Peyer's patch (tissue), 4 donors: ENCODE measurements at places on chromosomes 5 and 9. TPM values are rescaled to one million over a fixed set of nuclear protein-coding genes. Genes with fewer than 3 reads are reported as not detected.

DNA sequence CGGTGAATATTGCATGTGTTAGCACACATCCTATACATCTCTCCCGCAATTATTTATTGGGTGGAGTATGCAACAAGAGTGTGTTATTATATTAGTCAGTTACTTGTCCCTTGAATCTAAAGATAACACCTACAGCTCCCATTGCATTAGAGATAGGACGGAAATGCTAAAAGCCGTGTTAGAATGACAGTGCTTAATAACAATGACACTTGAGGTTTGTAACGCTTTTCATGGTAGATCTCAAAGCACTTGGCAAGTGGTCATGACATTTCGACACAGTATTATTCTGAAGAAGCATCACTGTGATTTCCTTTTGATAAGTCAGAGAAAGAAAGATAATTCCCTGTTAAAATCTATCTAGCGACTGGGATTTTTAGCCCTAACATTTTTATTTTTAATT lies 33.4 kb upstream of the TRIO start:
- no peaks in the 10 kb centered on the region for H3K27me3 ChIP-seq
- H3K27ac ChIP-seq: no peak overlapping the region
- H3K36me3 ChIP-seq: no peaks in the 10 kb centered on the region
- H3K4me3 ChIP-seq: no peak overlapping the region
- no peak for DNase-seq

- peaks cover 10% of the 10 kb centered on the region for H3K4me1 ChIP-seq
- H3K27me3 ChIP-seq: peaks cover 24% of the 10 kb centered on the region
- no peak overlapping the region for H3K27ac ChIP-seq
- no peak for DNase-seq
- peak overlapping the region; percentile 38 for H3K4me3 ChIP-seq
These were observed 2.8 kb upstream of the CDC20B start for GRCh38 chr5:55175781-55176175.

- H3K27ac ChIP-seq: no peak overlapping the region
- H3K27me3 ChIP-seq: no peaks in the 10 kb centered on the region
- H3K36me3 ChIP-seq: no peaks in the 10 kb centered on the region
- no peak overlapping the region for H3K4me3 ChIP-seq
These were observed 1243.0 kb upstream of the CDH9 start for GRCh38 chr5:28281351-28281750.

GRCh38 chr5:66963559-66963971 lies 233.0 kb downstream of the CD180 start:
- no peaks in the 10 kb centered on the region for H3K27me3 ChIP-seq
- H3K27ac ChIP-seq: no peak overlapping the region
- no peaks in the 10 kb centered on the region for H3K36me3 ChIP-seq
- H3K4me1 ChIP-seq: no peaks in the 10 kb centered on the region
- H3K4me3 ChIP-seq: no peak overlapping the region

DNA sequence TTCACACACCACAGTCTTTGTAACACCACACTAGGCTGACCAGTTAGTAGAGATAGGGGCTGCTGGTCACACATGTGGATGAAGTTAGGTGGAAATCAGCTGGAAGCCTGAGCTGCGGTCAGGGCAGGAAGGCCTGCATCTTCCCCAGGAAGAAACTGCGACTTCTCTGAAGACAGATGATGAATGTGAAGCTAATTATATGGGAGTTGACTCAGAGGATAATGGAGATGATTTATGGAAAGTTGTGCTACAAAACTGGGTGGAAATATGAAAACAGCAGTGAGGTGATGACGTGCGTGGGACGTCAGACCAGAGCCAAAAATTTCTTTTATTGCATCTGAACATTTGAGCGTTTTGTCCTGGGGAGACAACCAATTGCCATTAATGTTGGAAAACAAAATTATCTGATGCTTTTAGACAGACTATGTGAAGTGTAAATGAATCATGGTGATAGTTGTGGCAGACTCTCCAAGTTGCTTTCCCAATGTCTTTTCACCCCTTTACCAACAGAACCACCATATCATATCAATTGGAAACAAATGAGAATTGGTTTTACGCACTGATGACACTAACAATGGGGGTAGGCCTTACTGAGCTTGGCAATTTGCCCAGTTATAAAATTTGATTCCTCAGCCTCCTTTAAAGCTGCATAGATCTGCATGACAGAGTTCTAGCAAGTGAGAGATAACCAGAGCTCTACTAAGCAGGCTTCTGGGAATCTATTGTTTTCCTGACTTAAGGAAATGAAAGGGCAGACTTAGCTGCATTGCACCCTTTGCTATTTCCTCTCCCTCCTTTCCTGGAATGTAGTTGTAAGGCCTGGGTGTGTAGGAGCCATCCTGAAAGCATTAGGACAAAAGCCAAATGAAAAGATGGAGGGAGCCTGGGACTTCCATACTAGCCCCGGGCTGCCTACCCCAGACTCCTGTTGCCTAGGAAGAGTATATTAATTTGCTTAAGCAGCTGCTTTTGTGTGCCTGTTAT lies 84.0 kb downstream of the RAB3C start:
- H3K4me1 ChIP-seq: no peaks in the 10 kb centered on the region
- no peak for DNase-seq
- H3K36me3 ChIP-seq: no peaks in the 10 kb centered on the region
- no peak overlapping the region for H3K4me3 ChIP-seq
- H3K27me3 ChIP-seq: peaks cover 5% of the 10 kb centered on the region
- no peak overlapping the region for H3K27ac ChIP-seq

- H3K4me1 ChIP-seq: no peaks in the 10 kb centered on the region
- H3K36me3 ChIP-seq: no peaks in the 10 kb centered on the region
- no peak overlapping the region for H3K27ac ChIP-seq
- DNase-seq: no peak
- H3K4me3 ChIP-seq: no peak overlapping the region
These were observed 555 bp downstream of the CFAP95 start for GRCh38 chr9:69820955-69821788.

GRCh38 chr9:76610011-76610352 lies 151.0 kb downstream of the GCNT1 start:
- no peak overlapping the region for H3K4me3 ChIP-seq
- peaks cover 20% of the 10 kb centered on the region for H3K4me1 ChIP-seq
- H3K36me3 ChIP-seq: peaks cover 4% of the 10 kb centered on the region

DNA sequence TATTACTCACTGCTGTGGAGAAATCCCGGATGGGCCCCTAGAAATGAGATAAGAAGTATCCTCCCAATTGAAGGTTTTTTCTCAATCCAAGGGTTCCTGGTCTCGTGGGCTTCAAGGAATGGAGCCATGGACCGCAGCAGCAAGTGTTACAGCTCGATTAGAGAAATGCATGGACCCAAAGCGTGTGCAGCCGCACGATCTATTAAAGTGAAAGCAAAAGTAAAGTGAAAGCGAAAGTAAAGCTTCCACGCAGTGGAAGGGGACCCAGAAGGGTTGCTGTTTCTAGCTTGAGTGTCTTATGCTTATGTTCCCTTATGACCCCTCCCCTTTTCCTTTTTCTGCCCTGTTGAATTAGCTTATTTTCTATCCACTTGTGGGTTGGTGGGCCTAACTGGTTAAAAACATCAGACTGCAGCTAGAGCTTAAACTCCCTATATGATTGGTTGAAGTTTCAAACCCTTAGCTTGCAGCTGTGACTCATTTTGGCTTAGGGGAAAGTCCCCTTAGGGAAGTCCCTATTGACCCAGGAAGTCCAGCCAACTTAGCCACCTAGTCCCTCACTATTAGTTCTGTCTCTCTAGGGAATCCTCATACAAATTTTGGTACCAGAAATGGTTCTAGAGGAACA lies 1111.8 kb downstream of the TAF11L14 start:
- no peaks in the 10 kb centered on the region for H3K27me3 ChIP-seq
- H3K4me1 ChIP-seq: peaks cover 3% of the 10 kb centered on the region
- no peak for DNase-seq
- peak overlapping the region; percentile 80 for H3K27ac ChIP-seq
- H3K36me3 ChIP-seq: no peaks in the 10 kb centered on the region
- H3K4me3 ChIP-seq: peak overlapping the region; percentile 54

DNA sequence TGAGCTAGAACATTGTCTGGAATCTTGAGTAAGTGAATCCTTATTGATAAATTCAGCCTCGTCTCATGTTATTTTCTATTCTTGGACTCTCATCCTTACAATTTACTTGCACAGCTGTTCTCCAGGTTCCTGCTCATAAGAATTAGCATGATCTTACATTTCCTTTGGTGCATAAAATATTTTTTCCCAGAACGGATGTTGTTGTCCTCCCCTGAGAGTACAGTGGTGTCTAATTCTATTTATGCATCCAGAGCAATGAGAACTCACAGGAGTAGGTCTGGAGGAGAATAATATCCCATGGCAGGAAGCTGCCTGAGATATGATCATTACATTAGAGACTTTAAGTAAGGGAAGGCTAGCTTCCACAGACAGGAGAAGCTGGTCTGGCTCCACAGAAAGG lies 178.4 kb upstream of the MAST4 start:
- no peaks in the 10 kb centered on the region for H3K4me1 ChIP-seq
- no peaks in the 10 kb centered on the region for H3K27me3 ChIP-seq
- no peak overlapping the region for H3K27ac ChIP-seq
- no peaks in the 10 kb centered on the region for H3K36me3 ChIP-seq

DNA sequence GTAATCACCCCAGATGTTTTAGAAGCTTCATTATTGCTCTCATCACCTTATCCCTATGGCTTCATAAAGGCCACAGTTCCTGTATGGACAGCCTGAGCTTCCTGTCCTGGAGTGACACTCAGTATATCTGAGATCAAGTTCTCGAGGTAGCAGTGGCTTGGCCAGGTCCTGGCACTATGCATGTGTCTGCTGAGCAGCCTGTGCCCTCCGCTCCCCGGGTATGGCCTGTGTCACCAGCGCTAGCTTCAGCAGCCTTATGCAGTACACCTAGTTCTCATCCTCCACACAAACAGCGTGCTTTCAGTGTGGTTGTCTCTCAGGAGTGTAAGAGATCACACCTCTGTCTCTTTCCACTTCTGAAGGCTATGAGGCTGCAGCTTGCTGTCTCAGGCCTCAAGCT lies 514.7 kb downstream of the DIRAS2 start:
- H3K36me3 ChIP-seq: no peaks in the 10 kb centered on the region
- no peaks in the 10 kb centered on the region for H3K27me3 ChIP-seq
- no peak overlapping the region for H3K4me3 ChIP-seq
- DNase-seq: no peak

GRCh38 chr5:55160493-55161209 lies 680 bp downstream of the GPX8 start:
- H3K27ac ChIP-seq: no peak overlapping the region
- H3K4me3 ChIP-seq: no peak overlapping the region

- peak overlapping the region; percentile 42 for H3K4me3 ChIP-seq
- peak; percentile 84 for DNase-seq
- no peak overlapping the region for H3K27ac ChIP-seq
- no peaks in the 10 kb centered on the region for H3K27me3 ChIP-seq
These were observed 1.9 kb downstream of the LRRC26 start for GRCh38 chr9:137167747-137168572.

DNA sequence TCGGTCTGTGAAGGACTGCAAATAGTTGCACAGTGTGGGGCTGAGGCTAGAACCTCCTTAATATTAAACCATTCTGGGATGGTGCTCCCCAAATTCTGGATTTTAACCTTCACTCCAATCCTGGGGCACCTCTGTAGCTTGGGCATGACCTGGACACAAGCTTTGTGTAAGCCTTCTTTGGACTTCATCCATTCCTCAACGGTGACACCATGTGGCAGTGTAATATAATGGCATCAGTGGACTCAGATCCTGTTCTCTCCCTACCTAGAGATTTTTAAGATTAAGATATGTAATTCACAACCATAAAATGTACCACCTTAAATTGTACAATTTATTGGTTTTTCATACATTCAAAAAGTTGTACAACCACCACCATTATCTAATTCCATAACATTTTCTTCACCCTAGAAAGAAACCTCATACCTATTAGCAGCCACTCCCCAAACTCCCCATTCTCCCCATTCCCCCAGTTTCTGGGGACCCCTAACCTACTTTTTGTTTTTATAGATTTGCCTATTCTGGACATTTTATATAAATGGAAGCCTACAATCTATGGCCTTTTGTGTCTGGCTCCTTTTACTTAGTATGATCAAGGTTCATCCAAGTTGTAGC lies 4.8 kb upstream of the PLGRKT start:
- no peaks in the 10 kb centered on the region for H3K4me1 ChIP-seq
- H3K36me3 ChIP-seq: no peaks in the 10 kb centered on the region
- H3K27ac ChIP-seq: no peak overlapping the region
- H3K4me3 ChIP-seq: no peak overlapping the region

DNA sequence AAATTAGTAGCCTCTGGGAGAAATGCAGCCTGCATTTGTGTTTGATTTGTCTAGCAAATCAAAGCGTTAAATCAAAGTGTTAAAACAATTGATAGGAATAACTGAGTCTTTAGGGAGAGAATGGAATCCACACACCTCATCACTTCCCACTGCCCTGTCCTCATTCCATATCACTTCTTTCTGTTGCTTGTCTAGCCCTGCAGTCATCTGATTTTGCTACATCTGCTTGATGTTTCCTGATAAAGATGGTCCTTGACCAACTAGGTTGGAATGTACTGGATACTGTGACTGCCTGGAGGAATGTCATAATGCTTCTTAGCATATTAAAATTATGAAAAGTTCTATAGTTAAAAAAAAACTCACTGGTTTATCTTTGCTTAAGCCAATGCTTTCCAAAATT lies 119.9 kb downstream of the DOCK2 start:
- no peaks in the 10 kb centered on the region for H3K4me1 ChIP-seq
- H3K36me3 ChIP-seq: no peaks in the 10 kb centered on the region
- H3K4me3 ChIP-seq: no peak overlapping the region
- no peaks in the 10 kb centered on the region for H3K27me3 ChIP-seq
- DNase-seq: no peak

GRCh38 chr5:6638236-6638635 lies 5.0 kb downstream of the SRD5A1 start:
- no peaks in the 10 kb centered on the region for H3K4me1 ChIP-seq
- H3K36me3 ChIP-seq: no peaks in the 10 kb centered on the region
- no peak for DNase-seq
- no peak overlapping the region for H3K4me3 ChIP-seq

DNA sequence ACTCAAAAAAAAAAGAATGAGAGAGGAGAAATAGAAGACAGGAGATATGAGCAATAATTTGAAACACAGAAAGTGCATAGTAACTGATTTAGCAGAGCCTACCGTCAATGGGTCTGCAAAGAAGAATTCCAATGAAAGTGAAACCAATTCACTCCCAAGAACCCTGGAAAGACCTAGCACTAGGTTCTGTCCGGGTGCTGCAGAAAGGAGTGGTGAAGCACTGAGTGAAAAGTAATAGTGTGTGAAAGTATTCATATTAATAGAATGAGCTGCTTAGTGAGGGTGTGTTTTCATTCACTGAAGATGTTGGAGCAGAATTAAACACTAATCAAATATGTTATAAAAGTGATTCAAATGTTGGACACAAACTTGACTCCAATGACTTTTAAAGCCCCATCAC lies 51.3 kb upstream of the SLC30A5 start:
- H3K27ac ChIP-seq: no peak overlapping the region
- H3K4me1 ChIP-seq: no peaks in the 10 kb centered on the region
- H3K27me3 ChIP-seq: no peaks in the 10 kb centered on the region
- no peak for DNase-seq
- H3K4me3 ChIP-seq: no peak overlapping the region

Gene F2RL2
- 0.70 TPM for total RNA-seq

Gene SHOC1
- total RNA-seq: not detected

Gene PKD2L2
- not detected for total RNA-seq

Gene ABCA1
- 24.9 TPM for total RNA-seq

Gene NUDT12
- total RNA-seq: 16.8 TPM

Gene SPATA31A3
- not detected for total RNA-seq

Gene C9
- not detected for total RNA-seq

Gene INSL4
- not detected for total RNA-seq
